CD4-positive, alpha-beta T cell treated with Interferon alpha-2 for 1 hour (primary cell): ENCODE measurements at places on chromosomes 11 and 22.

DNA sequence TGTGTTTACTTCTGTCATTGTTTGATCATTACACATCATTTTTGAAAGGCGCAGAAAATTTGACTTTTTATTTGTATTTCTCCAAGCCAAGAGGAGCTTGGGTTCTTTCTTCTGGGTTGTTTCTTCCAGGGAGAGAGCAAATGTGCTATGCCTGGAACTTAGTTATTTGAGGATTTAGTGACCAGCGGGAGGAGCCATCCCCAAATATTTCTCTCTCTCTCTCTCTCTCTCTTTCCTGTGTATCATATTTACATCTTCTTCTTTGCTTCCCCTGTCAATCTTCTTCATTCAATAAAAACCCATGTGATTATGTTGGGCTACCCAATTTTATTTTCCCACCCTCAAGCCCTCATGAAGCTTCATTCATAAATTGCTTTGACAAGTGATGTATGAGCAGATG lies 534.5 kb downstream of the LRRC4C start:
- DNase-seq, result no peak

DNA sequence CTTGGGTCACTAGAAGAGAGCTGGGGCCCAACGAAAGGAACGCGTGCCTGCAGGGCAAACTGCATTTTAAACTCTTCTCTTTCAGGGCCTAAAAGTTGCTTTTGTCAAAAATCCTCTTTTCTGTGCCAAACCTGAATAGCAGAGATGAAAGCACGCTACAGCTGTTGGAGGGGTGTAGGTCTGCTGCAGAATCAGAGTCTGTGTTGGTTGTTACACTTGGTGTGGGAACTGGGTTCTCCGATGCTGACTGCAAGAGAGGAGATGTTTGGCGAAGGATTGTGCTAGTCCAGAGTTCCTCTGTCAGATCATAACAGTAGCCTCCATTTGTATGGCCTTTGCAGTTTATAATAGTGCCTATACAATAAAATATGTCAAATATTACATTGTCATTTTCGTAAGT lies 41.8 kb downstream of the BARX2 start:
- no peak for DNase-seq

GRCh38 chr11:124760205-124760652 lies 1.9 kb downstream of the ESAM start:
- no peak for DNase-seq

- no peak for DNase-seq
Measured at GRCh38 chr11:94447149-94447548, 45.9 kb upstream of the GPR83 start.

- DNase-seq, result no peak
Measured at GRCh38 chr11:58301576-58301975, 33.5 kb upstream of the OR10W1 start.

DNA sequence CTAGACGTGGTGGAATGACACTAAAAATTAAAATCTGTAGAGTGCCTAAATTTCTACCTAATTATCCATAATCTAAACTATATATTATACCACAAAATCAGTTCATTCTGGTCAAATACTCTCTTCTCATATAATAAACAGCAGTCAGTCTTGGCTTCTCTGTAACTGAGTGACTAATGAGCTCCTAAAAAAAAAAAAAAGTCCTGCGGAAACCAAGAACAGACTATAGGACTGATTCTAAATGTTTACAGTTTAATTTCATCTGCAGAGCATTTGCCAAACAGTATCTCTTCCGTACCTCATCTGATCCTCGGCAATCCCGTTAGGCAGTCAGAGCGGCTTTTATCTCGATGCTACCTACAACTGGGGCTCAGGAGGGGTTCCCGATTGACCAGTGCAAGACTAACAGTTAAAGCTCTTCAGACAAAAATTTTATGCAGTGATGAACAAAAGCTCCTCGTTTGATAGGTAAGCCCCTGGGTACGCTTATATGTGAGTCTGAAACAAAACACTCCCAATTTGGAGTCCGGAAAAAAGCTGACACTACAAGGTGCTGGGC lies 686 bp downstream of the KIF18A start:
- no peak for DNase-seq

DNA sequence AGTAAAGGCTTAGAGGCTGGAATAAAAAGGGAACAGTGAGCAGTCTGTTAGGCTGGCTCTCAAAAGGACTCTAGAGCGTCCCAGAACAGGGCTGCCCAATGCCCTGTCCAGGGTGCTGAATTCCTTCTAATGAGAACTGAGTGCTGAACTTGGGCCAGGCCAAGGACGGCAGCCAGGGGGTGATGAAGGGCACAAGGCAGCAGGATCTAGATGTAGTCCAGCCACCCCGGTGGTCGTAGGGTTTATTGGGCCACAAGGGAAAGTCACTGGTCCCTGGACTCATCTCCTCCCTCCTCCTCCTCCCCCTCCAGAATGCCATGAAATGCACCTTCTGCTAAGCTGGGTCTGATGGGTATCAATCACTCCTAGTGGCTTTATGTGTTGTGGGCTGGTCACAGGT lies 19.2 kb downstream of the NPTXR start:
- DNase-seq, result peak; percentile 38

GRCh38 chr11:60756307-60757032 lies at the start of gene MS4A15:
MS4A15 (plus strand) TSS chr11:60756867; CDS start chr11:60763734, 6,867 bp downstream.
- no peak for DNase-seq

GRCh38 chr11:57150454-57150917 lies 31.3 kb upstream of the LRRC55 start:
- DNase-seq, result no peak

- DNase-seq, result no peak
Measured at GRCh38 chr11:128214263-128214662, 373.1 kb downstream of the ETS1 start.

GRCh38 chr11:125257190-125257579 lies 92.6 kb downstream of the PKNOX2 start:
- DNase-seq, result no peak

- no peak for DNase-seq
Measured at GRCh38 chr11:10243896-10244575, 50.0 kb downstream of the SBF2 start.

DNA sequence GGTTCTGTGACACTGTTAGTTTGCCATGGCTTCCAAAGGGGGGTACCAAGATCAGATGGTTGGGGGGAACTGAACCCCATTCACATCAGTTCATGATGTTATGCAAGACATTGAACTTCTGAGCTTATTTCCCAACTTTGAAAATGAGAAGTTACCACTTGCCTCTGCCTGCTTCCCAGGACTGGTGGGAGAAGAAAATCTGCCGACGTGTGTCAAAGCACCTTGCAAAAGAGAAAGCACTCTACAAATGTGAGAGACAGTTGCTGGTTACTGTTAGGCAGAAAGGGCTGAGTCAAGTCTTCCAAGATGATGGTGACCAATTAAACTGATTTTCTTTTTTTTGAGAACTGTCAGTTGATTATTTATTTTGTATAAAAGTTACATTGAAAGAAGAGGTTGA lies 45.6 kb downstream of the SMCO4 start:
- no peak for DNase-seq

GRCh38 chr22:35425971-35426800 lies 26.2 kb downstream of the MCM5 start:
- no peak for DNase-seq

DNA sequence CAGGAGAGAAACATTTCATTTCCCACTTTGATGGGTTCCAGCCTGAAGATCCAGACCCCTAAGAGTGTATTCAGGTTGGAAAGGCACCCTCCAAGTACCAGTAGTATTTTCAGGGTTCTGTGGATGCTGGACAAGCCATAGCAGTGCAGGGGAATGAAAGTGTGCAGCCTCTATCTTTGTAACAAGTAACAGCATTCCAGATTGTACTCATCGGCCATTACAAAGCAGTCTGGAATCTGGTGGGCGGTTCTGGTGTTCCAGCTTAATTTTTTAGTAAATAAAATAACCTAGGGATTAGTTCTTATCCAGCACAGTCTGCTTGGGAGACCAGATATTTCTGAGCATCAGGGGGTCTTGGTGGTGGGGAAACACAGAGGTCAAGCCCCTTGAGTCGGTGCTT lies 22.6 kb downstream of the APLNR start:
- DNase-seq, result no peak

- DNase-seq, result no peak
Measured at GRCh38 chr11:119641983-119642745, 86.8 kb downstream of the NECTIN1 start.

GRCh38 chr11:116037861-116038260 lies 533.6 kb upstream of the CADM1 start:
- no peak for DNase-seq

- DNase-seq, result no peak
Measured at GRCh38 chr11:121221496-121222200, 70.9 kb upstream of the SC5D start.

GRCh38 chr11:31877083-31877482 lies 66.0 kb upstream of the PAX6 start:
- no peak for DNase-seq

DNA sequence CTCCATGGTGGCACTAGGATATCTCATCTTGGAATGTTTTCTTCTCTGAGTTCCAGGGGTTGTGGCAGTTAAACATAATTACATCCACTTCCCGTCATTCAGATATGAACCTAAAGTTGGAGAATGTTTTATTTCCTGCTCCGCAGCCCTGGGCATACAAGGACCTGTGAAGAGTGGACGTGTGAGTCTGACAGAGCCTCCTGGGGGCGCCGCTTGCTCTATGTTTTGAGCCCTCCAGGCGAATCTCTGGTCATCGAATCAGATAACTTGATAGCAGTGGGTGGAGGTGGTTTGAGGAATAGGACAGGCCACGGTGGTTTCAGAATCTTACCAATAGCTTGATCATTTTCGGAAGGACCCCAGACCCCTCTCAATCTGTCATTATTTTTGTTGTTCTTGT lies 174.2 kb downstream of the NTM start:
- no peak for DNase-seq

DNA sequence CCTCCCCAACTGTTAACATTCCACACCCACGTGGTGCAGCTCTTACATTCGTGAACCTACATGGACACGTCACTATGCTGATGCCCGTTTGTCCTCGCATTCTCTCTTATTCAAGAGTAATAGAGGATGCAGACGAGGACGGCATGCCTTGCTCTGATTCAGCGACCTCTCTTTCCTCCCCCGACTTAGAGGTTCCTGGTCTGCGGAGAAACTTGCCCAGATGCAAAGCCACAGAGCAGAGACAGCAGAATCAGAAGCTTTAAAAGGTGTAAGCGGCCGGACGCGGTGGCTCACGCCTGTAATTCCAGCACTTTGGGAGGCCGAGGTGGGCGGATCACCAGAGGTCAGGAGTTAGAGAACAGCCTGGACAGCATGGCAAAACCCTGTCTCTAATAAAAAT lies 288.0 kb downstream of the NTM start:
- DNase-seq, result no peak

DNA sequence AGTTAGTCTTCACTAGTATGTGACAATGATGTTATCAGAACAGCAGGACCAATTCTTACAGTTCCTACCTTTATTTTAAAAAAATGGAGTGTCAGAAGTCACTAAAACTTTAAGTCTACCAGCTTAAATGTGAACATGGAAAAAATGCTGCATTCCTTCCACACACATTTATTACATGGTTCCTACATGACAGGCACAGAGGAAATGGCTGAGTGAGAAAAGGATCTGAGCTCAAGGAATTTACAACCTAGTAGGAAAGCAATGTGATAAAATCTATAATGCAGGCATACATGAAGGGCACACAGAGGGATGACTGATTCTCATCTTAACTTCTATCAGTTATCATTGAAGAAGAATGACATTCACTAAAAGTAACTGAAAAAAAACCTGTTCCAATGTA lies 23.0 kb downstream of the CLDN25 start:
- no peak for DNase-seq

- no peak for DNase-seq
Measured at GRCh38 chr11:1560002-1560648, 11.9 kb downstream of the DUSP8 start.

- no peak for DNase-seq
Measured at GRCh38 chr11:87739261-87739660, 436.0 kb downstream of the RAB38 start.

- no peak for DNase-seq
Measured at GRCh38 chr11:103872748-103873147, 163.7 kb upstream of the DDI1 start.
